ENCODE measurements at places on chromosomes 7 and 10.

DNA sequence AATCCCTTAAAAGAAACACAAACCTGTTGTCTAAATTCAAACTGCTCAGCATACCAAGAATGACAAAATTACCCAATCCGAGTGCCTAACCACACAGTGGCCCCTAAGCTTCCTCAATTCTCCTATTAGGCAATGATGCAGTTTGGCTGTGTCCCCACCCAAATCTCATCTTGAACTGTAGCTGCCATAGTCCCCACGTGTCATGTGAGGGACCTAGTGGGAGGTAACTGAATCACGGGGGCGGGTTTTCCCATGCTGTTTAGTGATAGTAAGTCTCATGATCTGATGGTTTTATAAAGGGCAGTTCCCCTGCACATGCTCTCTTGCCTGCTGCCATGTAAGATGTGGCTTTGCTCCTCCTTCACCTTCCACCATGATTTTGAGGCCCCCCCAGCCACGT is 21.9 kb downstream of the PSAP start:
- DNase-seq, result no peak

DNA sequence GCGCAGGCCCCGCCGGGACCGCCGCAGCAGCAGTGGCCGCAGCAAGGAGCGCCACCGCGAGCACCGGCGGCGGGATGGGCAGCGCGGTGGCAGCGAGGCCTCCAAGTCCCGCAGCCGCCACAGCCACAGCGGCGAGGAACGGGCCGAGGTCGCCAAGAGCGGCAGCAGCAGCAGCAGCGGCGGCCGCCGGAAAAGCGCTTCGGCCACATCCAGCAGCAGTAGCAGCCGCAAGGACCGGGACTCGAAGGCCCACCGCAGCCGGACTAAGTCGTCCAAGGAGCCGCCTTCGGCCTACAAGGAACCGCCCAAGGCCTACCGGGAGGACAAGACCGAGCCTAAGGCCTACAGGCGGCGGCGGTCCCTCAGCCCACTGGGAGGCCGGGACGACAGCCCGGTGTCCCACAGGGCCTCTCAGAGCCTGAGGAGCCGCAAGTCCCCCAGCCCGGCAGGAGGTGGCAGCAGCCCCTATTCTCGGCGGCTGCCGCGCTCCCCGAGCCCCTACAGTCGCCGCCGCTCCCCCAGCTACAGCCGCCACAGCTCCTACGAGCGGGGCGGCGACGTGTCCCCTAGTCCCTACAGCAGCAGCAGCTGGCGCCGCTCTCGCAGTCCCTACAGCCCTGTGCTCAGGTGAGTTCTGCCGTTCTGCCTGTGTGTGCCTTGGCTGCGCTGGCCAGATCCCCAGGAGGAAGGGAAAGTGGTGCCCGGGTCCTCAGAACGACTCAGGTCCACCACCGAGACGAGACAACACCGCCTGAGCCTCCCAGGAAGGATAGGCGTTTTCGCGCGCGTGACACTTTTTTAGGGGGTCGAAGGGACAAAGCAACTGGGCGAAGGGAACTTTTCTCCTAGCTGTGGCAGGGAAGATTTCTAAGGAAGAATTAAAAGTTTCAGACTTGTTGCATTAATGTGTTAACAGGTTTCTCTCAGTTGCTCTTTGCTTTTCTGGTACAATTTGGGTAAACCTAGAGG is 1.5 kb downstream of the CDK13 start:
- peak; percentile 51 for DNase-seq

GRCh38 chr10:7098160-7098762 is 312.6 kb downstream of the SFMBT2 start:
- DNase-seq, result no peak

DNA sequence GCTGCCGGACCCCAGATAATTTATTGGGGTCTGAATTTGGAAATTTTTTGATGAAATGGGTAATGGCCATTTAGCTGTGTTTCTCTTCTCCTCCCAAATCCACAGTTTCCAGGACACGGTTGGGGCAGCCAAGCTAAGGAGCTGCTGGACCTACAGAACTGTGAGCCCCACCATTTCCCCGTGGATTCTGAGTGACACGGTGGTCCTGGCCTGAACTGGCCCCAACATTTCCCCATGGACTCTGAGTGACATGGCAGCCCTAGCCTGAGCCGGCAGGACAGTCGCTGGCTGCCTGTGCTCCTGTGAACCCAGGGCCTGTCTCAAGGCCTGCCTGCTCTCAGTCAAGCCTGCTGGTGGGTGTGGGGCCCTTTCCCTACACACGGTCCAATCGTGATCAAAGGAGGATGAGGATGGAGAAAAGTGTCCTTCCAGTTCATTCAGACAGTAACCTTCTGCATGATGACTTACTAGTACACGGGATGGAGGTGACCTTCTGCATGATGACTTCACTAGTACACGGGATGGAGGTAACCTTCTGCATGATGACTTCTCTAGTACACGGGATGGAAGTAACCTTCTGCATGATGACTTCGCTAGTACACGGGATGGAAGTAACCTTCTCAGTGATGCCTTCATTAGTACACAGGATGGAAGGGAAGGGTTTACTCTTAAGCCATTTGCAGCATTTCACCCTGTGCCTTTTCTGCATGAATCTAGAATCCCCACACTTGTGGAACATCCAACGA is 359.9 kb downstream of the GLRX3 start:
- DNase-seq, result no peak

GRCh38 chr7:122301858-122302760 is 2.4 kb downstream of the FEZF1 start:
- DNase-seq, result no peak

GRCh38 chr10:75402486-75403143 is 1.1 kb upstream of the ZNF503 start:
- no peak for DNase-seq

DNA sequence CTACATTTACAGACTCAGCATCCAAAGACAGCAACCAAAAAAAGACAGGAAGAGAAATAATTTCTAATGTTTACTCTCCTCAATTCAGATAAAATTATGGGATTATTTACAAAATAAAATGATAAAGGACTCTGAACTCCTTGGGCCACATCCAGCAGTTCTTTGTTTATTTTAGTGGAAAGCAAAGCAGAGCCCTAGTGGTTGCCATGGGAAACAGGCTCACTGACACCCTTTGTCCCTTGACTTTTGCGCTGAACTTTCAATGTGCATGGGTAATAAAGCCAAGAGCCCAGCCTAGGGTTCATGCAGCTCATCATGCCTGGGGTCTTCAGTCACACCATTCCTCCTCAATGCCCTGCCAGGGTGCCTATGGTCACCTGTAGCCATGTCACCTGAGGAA is 442.6 kb upstream of the IGFBP3 start:
- DNase-seq, result no peak

GRCh38 chr7:99493823-99494222 is 6.3 kb downstream of the ZNF394 start:
- no peak for DNase-seq

DNA sequence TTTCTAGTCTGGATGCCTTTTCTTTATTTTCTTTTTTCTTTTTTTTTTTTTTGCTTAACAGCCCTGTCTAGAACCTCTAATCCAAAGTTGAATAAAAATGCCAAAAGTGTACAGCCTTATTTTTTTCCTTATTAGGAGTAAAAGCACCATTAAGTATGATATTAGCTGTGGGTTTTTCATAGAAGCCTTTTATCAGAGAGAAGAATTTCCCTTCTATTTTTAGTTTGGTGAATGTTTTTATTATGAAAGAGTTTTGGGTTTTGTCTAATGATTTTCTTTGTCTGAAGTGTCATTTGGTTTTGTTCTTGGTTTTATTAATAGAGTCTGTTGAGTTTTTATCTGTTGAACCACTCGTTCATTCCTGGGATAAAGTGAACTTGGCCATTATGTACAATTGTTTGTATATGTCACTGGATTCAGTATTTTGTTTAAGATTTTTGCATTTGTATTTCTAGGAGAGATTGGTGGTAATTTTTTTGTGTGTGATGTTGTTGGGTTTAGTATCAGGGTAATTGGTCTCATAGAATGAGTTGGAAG is 49.5 kb downstream of the PALS2 start:
- DNase-seq, result no peak

DNA sequence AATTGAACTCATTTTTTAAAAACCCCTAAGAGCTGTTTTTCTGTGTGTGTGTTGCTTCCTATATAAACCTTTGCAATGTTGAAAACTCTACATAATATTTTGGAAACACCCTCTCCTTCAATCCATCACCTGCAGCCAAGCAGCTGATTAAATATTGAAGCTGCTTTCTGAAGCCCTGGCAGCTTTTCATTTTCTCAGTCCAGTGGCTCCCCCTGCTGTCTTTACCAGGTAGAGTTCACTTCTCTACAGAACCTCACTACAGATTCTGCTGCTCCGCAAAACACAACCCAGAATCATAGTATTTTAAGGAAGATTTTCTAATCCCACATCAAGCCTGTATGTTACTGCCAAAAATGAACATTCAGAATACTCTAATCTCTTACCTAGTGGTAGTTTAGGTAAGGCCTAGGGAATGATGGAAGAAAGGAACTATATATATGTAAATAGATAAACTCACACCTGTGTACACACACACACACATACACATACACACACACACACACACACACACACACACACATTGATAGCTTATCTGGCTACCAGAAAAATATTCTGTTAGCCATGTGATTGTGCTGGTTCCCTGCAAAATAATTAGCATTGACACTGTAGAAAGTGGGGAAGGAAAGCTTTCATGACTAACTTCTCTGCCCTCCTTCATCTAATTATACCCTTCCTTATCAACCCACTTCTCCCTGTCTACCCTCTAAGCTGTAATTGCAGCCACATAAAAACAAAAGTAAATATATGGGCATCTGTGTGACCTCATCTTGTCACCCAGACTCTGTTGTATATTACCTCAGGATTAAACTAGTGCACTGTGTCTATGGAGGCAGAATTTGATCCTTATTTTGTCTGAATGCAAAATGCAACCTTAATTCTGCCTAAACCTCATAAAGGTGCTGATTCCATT is 229.5 kb upstream of the FZD1 start:
- DNase-seq, result no peak

DNA sequence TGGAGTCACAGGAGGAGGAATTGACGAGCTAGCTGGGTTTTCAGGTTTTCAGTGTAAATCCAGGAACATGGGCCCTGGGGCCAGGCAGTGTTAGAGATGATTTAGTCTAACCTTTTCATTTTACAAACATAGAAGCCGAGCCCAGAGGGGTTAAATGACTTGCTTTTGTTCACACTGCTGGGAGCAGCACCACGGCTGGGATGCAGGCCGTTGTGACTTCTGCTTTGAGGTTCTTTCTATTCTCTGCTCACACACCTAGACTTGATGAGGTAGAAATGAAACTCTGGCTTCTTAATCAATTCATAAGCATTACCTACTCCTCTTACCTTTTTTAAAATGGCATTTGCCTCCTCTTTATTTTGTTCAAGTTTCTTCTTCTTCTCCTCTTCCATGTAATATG is 36.4 kb downstream of the CREB5 start:
- no peak for DNase-seq

- DNase-seq, result no peak
Observed at GRCh38 chr7:25221009-25221408, 7.3 kb downstream of the NPVF start.

DNA sequence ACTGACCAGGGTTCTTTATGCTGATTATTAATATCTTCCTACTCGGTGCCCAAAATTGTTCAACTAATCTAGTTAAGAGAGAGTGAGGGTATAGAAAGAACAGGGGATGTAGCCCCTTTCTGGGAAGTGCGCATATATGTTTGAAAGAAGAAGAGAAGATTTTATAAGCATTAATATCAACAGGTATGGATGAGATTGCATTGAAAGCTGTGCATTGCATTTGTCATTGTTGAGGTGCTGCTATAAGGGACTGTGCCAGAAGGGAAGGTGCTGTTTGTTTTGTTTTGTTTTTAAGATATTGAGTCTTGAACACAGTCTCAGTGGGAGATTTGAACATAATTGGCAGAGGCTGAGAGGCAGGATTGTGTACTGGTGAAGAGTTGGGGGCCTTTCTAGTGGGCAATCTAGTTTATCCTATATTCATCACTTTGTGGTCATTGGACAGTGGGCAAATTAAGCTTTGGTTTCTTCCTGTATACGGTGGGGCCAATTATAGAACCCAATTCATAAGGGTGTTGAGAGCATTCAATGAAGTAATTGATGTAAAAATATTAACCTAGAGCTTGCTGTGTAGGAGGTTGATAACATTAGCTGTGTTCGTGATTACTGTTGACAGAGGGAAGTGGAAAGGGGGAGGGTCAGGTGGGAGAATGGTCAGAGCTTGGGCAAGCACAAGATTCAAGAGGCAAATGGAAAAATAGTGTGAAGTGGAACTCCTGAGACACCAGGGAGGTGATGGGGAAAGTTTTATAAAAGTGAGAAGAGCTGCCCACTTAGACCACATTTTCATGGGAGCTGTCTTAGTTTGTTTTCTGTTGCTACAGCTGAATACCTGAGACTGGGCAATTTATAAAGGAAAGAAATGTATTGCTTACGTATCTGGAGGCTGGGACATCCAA is 19.9 kb upstream of the PCGF5 start:
- DNase-seq, result no peak

GRCh38 chr10:5089865-5090264 is 4.3 kb upstream of the AKR1C3 start:
- DNase-seq, result no peak

DNA sequence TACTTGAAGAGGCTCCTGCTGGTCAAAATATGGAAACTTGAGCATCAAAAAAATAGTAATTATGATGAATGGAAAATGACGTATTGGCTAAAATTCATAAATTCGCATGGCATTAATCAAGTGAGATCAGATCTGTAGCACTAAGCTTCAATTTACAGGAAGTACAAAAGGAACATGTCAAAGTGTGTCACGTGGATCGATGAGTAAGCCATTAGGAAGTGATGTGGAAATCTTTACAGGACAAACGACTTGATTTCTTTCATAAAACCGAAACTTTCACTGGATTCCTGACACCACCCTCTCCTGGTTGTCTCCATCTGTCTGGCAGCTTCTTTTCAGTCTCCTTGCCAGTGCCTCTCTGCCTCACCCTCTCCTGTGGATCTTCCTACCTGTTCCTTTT is 25.8 kb downstream of the AKR1C8 start:
- DNase-seq, result no peak

- no peak for DNase-seq
Observed at GRCh38 chr10:124674768-124675222, 69.4 kb downstream of the FAM53B start.

DNA sequence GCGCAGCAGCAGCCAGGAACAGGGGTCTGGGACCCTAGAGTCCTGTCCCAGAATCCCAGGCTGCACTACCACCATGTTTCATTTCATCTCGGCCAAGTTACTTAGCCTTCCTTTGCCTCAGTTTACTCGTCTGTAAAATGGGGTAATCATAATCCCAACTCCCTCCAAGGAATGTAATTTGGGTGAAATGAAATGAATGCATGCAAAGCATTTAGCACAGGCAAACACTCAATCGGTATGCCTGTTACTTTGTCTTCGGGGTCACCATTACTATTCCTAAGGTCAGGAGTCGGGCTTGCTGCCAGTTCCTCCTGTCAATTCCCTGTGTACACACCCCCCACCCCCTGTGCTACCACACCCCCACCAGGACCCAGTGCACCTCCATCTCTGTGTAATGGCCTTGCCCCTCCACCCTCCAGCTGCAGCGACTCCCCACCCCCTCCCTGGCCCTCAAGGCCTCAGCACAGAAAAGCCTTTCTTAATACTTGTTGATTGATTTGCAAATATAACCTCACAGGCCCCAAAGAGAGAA is 1.7 kb downstream of the TNS3 start:
- DNase-seq, result no peak

- DNase-seq, result no peak
Observed at GRCh38 chr10:91607646-91608403, 25.0 kb downstream of the PPP1R3C start.
